ENCODE measurements at places on chromosomes 12 and 14.

DNA sequence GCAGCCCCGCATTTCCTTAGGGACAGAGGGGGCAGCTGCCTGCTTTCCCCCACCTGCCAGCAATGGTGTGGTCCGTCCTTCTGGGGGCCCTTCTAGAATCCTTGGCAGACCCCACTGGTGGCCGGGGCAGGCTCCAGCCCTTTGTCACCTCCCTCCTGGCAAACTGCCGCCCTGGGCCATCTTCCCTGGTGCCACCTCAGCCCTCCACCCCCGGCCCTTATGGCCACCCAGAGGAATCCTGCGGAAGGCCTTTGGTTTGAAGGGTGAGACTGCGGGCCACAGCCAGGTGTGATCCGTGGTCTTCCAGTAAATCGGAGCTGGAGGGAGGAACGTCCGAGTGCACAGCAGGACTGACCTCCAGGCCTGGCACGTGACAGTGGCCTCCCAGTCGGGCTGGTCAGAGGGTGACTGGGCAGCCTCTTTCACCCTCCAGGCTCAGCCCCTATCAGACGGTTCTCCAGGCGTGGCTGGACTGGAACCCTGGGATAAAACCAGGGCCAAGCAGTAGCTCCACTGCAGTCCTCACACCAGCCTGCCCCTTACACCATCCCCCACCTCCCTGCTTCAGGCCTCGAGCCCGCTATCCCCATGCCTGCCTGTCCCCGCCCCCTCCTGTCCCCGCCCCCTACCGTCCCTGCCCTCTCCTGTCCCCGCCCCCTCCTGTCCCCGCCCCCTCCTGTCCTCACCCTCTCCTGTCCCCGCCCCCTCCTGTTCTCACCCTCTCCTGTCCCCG lies 12.4 kb downstream of the FBRSL1 start:
- no peak for DNase-seq

DNA sequence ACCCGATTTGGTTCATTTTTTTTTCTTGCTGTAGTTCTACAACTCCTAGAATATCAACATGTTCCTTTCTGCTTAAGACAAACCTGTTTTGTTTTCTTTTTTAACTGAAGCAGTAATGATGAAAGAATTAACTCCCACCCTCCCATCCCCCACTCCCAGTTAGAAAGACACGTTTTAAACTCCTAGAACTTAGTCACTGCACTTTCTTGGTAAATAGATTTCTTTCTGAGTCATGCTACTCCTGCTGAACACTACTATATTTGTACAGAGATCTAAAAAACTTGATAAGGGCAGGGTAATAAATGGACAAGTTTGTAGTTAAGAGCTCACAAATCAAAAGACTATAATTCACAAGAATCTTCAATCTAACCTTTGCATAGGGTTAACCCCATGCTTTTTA lies 118.9 kb upstream of the PTPRB start:
- no peak for DNase-seq

GRCh38 chr12:48486679-48487078 lies 4.4 kb downstream of the C12orf54 start:
- DNase-seq: no peak

- DNase-seq: no peak
Observed at GRCh38 chr14:76720382-76720813, 40.9 kb upstream of the VASH1 start.

DNA sequence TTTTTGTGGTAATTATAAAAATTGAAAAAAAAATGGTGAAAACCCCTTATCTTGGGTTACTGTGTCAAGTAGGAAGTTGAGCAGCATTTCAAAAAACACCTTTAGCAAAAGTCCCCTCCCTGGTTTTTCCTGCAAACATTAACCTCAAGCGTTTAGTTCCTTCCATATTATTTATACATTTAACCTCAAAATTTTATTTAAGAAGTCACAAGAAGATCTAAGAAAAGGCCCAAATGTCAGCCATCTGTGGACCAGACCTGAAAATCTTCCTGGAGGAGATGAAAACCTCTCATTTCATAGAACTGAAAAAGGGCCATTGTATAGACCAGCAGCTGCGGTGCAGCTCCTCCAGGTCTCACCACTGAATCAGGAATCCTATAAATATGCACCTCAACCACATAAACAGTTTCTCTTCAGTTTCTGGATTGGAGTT lies 40.4 kb upstream of the BTG1 start:
- no peak for DNase-seq

- no peak for DNase-seq
Observed at GRCh38 chr12:92571844-92572543, 130.8 kb upstream of the PLEKHG7 start.

GRCh38 chr14:46820291-46820690 lies 168.7 kb upstream of the RPL10L start:
- DNase-seq: no peak

GRCh38 chr14:22047115-22047514 lies 373.5 kb upstream of the OR4E1 start:
- peak; percentile 14 for DNase-seq

DNA sequence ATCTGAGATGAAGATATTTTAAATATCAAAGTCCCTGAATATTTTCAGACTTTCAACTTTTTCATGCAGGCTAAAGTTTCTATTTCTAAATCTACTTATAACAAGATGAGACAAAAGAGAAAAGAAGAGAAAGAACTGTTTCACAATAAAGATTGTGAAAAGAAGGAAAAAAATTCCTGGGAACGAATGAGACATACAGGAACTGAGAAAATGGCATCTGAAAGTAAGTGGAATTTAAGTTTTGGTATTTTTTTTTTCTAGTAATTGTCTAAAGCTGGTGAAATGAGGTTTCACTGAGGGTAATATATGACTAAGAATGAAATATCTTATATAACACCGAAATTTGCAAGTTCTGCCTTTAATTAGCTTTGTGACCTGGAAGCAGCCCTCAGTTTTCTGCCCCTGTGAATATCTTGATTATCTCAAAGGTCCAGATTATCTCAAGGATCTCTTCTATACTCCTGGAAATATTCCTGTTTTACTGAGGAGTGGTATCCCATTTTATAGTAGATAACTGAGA lies 55.7 kb upstream of the PRPF39 start:
- no peak for DNase-seq

GRCh38 chr12:110002676-110003515 lies 3.7 kb downstream of the ANKRD13A start:
- no peak for DNase-seq

GRCh38 chr14:63039866-63040265 lies 5.4 kb downstream of the KCNH5 start:
- DNase-seq: peak; percentile 26

GRCh38 chr14:69358233-69358963 lies 39.7 kb downstream of the ERH start:
- DNase-seq: no peak

DNA sequence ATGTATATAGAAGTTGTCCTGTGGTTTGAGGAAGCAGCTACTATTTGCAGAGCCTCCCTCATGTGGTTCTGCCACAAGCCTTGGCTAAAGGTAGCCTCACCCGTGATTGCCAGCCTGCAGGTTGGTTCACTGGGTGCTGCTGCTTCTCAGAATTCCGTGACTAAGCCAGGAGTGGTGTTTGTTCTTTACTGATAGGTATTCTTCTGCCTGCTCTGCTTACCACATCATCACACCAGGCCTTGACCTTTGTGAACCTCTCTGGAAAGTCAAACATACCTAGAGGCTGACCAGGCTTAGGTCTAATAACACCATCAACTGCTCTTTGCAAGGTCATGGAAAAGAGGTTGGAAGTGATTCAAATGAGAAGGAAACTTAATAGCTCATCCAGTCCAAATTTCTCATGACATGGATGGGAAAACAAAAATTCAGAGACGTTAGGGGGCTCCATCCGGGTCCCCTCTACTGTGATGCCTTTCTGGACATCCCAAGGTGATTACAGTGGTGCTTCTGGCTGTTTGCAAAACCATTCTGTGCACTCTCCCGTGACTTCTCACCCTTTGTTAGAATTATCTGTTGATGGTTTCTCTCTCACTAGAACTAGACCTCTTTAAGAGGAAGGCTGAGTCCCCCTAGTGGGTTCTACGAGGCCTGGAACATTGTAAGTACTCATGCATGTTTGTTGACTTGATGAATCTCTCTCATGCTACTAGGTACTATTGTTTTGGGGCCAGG lies 8.5 kb upstream of the SOCS2 start:
- no peak for DNase-seq

GRCh38 chr12:27782481-27782880 lies 2.4 kb upstream of the MANSC4 start:
- DNase-seq: no peak

GRCh38 chr12:70251226-70251625 lies 8.0 kb downstream of the CNOT2 start:
- no peak for DNase-seq

- peak; percentile 42 for DNase-seq
Observed at GRCh38 chr12:81644503-81644902, 114.6 kb downstream of the PPFIA2 start.

- DNase-seq: no peak
Observed at GRCh38 chr12:90585640-90586304, 369.2 kb downstream of the CCER1 start.

GRCh38 chr12:26101763-26102162 lies 23.1 kb downstream of the BHLHE41 start:
- no peak for DNase-seq

DNA sequence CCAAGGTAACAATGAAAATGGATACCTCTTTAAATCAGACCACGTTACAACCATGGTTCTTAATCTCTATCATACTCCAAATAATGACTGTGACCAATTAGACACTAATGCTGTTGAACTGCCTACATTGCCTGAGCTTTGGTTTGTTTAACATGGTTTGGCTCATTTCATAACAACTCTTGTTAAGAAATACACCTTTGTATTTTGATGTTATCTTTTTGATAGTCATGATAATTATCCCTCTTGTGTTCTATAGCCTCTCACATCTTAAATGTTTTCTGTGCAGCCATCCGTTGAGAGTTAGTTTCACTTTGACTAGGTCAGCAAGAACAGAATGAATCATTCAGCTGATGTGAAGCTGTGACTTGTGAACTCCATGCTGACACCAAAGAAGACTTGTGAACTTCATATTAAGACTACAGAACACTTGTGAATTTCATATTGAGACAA lies 75.5 kb upstream of the RERGL start:
- DNase-seq: no peak

GRCh38 chr12:92396647-92397252 lies 251.1 kb upstream of the BTG1 start:
- DNase-seq: no peak

- DNase-seq: no peak
Observed at GRCh38 chr14:90626550-90626949, 189.7 kb downstream of the TTC7B start.

GRCh38 chr12:13377698-13378097 lies 181.2 kb downstream of the EMP1 start:
- DNase-seq: no peak

GRCh38 chr12:82505150-82505549 lies 146.8 kb downstream of the METTL25 start:
- DNase-seq: no peak

GRCh38 chr14:68027276-68027675 lies 207.7 kb downstream of the RAD51B start:
- DNase-seq: no peak

GRCh38 chr14:23704890-23705289 lies 68.7 kb downstream of the DHRS2 start:
- no peak for DNase-seq

DNA sequence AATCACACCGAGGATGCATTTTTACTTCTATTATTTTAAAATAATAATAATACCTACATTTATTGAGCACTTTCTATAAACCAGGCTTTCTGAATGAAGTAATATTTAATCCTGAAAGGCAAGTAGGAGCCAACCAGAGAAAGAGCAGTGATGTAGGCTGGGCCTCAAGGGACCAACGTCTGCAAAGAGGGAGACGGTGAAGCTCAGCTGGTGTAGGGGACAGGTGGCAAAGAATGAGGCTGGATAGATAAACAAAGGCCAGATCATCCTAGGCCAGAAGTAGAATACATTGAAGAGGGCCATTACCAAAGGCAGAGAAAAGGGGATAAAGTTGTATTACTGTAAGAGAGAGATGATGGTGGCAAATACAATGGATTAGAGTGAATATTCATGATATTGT lies 810 bp upstream of the TMBIM4 start:
- DNase-seq: no peak

- DNase-seq: no peak
Observed at GRCh38 chr14:87045246-87045645, 947.7 kb downstream of the GALC start.

DNA sequence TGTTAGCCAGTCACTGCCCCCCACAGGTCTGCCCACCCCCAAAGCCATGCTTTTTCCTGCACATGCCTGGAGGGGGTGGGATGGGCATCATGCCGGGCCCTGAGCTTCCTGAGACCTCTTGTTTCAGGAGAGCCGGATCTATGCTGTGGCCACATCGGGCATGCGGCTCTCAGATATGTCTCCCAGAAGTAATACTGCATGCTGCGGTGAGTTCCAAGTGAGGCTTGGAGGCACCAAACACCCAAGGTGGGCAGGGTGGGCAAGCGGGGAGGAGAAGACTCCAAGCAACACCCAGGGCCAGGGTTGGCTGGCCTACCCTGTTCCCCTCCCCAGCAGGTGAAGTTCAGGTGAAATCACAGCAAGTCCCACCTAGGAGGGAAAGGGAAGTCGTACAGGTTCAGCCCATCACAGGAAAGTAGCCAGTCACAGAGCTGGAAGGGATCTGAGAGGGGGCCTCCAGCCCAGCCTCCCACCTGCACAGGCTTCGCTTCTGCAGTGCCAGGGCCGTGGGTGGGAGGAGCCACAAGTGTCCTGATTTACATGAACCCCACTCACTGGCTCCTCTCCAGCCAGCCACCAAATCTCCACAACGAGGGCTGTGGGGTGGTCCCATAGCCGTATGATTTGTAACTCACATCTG lies 30.9 kb downstream of the PIGH start:
- no peak for DNase-seq

DNA sequence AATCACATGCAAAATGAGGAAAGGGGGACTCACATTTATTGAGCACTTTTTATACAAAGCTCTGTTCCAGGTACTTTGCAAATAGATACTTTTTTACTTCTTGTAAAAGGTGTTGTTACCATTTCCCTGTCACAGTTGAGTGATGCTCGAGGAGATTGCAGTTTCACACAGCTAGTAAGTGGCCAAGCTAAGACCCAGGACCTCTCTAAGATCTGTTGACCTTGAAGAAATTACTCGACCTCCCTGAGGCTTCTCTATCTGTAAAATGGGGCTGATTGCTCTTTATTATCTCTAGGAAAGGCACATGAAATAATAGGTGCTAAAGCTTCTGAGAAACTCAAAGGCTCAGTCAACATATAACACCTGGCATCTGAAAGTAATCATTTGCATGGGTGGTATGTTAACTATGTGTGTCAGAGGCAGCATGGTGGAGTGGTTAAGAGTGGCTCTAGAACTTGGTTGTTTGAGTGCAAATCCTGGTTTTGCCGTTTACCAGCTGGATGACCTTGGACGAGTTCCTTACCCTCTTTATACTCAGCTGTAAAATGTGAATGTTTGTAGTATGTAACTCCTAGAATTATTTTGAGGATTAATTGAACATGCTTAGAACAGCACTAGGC lies 41.5 kb downstream of the IFT81 start:
- DNase-seq: no peak
